ENCODE measurements at places on chromosomes 13 and 19.

GRCh38 chr13:113952151-113952982 is 21.5 kb downstream of the C13orf46 start:
- no peak for DNase-seq

DNA sequence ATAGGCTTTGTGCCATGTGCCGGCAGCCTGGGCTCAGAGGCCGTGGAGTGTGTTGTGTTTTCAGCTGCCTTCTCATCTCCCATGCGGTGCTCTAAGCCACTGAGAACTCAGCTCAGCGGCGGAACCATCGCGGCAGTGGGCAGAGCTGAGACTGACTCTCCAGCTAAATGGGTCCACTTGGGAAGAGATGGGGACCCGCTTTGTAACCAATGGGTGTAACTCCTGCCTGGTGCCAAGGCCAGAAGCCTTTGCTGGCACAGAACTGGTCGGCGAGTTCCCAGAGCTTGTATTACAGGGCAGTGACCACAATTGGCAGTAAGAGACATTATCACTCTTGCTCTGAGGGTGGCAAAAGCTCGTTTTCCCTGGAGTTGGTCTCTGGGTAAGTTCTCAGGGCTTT is 183.0 kb downstream of the STK24 start:
- no peak for DNase-seq

DNA sequence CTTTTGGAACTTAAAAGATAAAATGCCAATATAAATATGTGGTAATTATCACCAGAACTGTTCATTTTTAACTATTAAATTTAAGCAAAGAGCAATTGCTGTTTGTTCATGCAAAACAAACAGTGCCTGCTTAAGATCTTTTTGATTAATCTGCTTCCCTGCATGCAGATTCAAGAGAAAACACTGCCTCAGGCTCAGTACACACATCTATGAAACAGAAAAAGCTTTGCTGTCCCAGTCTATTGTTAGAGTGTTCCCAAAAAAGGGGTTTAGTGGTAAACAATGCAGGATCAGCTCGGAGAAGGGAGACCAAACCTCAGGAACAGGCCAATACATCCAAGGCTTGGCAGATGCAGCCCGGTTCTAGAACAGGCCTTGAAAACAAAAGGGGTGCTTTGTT is 49.3 kb upstream of the TDRD3 start:
- no peak for DNase-seq

GRCh38 chr13:90201676-90202460 is 1145.6 kb upstream of the MIR17HG start:
- no peak for DNase-seq

DNA sequence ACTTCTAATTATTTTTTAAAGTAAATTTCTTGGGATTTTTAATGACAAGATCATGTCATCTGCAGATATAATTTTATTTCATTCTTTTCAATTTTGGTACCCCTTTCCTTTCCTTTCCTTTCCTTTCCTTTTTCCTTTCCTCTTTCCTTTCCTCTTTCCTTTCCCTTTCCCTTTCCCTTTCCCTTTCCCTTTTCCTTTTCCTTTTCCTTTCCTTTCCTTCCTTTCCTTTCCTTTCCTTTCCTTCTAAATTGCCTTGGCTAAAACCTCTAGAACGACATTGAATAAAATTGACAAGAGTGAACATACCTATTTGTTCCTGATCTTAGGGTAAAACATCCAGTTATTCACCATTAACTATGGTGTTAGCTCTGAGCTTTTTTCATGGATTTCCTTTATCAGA is 334.1 kb downstream of the NDFIP2 start:
- no peak for DNase-seq

- no peak for DNase-seq
These were observed 839 bp upstream of the CKAP2 start for GRCh38 chr13:52454459-52454819.

DNA sequence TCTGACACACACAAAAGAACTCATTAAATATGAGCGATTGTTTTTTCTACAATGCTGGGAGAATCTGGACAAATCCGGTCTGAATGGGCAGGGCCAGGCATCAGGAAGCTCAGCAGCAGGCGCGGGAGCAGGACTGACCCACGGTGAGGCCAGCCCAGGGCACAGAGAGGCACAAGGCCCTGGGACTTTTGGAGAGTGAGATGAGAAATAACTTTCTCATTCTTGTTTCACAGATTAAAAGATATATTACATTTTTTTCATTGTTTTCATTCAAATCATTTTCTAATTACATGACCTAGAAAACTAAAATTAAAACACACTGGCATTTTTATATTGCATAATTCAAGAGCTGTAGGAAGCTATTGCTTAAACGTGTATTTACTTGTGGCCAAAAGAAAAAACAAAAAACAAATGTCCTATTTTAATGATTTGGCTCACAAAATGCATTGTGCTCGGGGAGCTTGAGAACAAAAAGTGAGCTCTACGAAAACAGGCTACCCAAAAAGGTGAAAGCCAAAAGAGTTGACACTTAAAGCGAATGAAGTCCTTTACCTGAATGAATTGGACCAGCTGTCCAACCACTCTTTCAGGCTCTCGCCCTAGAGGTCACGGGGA is 133.1 kb downstream of the TNFRSF19 start:
- no peak for DNase-seq

- DNase-seq: no peak
These were observed 4.8 kb downstream of the CCER2 start for GRCh38 chr19:38907227-38907626.

GRCh38 chr13:45718992-45719391 is 16.9 kb downstream of the CBY2 start:
- no peak for DNase-seq

DNA sequence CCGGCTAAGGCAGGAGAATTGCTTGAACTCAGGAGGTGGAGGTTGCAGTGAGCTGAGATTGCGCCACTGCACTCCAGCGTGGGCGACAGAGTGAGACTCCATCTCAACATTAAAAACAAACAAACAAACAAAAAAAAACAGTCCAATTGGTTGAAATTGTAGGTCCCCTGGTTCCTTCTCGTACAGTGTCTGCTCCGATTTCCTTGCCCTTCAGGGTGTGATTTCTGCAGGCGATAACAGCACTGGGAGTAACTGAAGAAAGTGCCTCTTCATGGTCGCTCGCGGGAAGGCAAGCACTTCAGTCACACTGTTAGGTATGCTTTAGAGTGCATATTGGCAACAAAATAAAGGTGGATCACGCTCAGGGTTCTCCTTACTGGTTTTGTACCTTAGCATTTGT is 39.7 kb downstream of the TPT1 start:
- no peak for DNase-seq

GRCh38 chr19:513368-514165 is 6.3 kb downstream of the TPGS1 start:
- no peak for DNase-seq

DNA sequence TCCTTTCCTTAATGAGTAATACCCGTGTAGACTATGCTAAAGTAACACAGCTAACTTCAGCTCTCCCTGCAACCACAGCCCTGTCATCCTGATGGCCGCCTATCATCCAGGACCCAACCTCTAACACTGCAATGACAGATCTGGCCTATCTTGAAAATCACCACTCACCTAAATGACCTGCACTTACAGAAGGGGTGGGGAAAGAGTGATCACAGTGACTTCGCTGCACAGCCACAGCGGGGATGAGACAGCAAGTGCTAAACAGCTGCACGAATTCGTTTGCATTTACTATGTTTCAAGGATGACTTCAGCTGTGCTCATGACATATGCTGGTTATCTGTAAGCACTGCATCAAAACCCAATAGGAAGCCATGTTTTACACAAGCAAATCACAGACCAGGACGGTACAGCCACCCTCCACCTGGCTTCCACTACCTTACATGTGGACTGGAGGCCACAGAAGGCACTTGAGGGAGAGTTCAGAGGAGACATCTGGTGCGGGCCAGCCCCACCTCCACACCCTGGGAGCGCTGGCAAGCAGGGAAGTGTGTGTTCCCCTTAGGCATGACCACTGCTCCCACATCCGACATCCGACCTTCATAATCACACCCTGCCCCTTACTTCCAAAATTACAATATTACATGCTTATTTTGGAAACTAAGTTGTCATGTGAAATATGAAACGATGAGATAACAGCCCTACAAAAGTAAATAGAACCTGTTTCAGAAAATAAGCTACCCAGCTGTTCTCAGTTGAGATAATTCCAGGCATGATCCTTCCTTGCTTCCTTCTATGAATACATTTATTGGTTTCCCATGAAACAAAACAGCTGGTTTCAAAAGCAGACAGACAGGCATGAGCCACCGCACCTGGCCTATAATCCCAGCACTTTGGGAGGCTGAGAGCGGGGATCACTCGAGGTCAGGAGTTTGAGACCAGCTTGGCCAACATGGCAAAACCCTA is 95.7 kb downstream of the STK24 start:
- DNase-seq: no peak

DNA sequence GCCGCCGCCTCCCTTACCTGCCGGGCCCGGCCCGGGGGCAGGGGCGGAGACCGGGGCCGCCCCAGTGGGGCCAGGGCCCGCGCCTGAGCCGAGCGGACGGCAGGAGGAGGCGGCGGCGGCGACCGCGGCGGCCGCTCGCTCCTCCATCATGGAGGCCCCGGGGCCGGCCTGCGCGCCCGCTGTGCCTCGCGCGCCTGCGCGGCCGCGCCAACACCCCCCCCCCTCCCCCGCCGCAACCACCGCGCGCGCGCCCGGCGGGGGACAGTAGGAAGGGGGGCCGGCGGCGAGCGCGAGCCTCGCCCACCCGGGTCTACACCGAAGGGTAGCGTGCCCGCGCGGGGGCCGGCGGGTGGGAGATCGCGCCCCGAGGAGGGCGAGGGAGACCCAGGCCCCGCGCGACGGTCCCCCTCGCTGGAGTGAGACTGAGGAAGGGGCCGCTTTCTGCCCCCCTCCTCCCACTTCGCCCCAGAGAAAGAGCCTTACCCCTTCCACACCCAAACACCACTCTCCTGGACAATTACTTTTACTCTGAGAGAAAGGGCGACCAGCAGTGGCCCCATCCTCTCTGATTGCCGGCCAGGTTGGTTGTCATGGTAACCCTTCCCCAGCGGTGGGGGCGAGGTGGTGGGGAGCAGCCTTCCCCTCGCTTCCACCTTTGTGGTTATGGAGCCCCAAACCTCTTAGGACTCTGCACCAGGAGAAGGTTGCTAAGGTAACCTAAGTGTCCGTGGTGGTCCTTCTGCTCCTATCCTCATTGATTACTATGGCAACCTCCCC is at the start of gene STRN4:
TSS of gene STRN4 (minus strand) at position 170 of the 777 bp plus-strand sequence. CDS start at position 150, 20 bp downstream.
- peak; percentile 65 for DNase-seq

DNA sequence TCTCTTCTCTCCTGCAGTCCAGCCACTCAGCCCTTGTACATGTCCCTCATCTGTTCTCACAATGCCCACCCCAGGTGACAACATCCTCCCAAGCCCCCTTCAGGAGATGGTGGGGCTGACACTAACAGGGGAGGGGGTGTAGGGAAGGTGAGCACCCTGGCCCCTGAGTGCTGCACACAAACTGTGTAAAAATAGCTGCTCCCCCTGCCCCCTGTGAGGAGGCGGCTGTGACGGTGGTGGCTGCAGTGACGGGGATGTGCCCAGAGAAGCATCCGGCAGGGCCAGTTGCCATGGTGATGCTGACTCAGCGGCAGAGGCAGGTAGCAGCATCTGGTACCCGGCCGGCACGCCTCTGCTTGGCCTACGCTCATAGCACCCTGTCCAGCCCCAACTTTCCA is 13.0 kb upstream of the JUND start:
- DNase-seq: peak; percentile 88

- peak; percentile 88 for DNase-seq
These were observed 7.7 kb downstream of the ARHGAP45 start for GRCh38 chr19:1074544-1075283.

GRCh38 chr19:18508585-18508984 is 13.3 kb downstream of the ELL start:
- no peak for DNase-seq

- no peak for DNase-seq
These were observed 126.1 kb downstream of the KDM4B start for GRCh38 chr19:5094768-5095567.
